ENCODE measurements at places on chromosomes 5 and 9.

DNA sequence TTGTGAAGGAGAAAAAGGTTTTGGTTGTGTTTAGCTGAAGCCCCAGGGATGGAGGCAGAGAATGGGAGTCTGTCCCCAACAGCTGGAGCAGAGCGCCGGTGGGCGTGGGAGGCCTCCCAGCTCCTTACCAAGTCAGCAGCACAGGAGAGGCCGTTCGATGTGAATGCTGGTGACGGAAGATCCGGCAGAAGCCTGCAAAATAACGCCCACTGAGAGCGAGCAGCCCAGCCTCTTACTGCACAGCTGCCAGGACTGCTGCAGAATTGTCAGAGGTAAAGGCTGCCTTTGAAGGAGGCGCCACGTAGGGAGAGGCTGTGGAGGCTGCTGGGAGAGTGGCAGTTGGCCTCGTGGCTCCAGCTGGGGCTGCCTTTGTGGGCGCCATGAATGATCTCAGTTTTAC is 26.2 kb downstream of the ANGPTL2 start:
- no peak for DNase-seq

- no peak for DNase-seq
Observed at GRCh38 chr9:3241290-3241689, 284.5 kb downstream of the RFX3 start.

DNA sequence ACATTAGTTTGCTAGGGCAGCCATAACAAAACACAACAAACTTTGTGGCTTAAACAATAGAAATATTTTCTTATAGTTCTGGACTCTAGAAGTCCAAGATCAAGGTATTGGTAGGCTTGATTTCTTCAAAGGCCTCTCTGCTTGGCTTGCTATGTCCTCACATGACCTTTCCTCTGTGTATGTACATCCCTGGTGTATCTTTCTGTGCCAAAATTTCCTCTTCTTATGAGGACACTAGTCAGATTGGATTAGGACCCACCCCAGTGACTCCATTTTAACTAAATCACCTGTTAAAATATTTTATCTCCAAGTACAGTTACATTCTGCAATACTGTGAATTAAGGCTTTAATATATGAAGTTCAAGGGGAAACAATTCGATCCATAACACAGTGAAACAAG is 168.9 kb upstream of the CCNH start:
- no peak for DNase-seq

DNA sequence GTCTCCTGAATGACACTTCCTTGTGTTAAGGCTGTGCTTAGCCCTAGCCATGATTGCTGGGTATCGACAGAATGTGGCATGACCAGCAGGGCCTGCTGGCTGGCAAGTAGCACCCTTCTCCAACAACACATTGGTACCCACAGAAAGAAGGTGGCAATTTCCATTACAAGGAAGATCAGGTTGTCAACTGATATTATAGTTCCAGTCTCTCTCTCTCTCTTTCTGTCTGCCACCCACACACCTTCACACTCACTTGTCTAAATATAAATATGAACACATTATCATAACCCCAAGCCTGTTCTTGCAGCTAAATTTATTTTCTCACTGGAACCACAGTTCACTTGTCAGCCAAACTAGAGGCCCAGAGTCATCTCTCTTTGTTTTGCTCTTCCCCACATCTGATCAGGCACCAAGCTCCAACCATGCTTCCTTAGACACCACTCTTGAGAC is 408.1 kb upstream of the PIK3R1 start:
- no peak for DNase-seq

GRCh38 chr9:107222020-107222522 is 61.0 kb upstream of the RAD23B start:
- peak; percentile 31 for DNase-seq

DNA sequence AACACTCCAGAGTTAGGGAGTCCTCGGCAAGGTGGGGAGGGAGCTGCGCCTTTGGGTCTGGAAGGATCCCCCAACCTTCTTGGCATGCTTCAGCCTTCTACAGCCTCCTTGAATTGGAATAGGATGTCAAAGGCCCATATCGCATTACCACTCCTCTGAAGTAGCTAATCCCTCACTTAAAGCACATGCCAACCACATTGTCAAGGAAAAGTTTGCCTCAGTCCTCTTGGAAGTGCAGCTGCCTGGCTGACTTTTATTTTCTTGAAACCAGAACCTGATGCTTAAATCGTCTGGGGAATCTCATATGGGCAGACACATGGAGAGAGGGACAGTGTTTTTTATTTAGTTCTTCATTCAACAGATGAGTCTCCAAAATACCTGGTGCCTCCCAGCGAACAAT is 14.5 kb downstream of the CXCL14 start:
- no peak for DNase-seq

- DNase-seq = no peak
Observed at GRCh38 chr5:88287846-88288527, 19.3 kb upstream of the TMEM161B start.

GRCh38 chr5:132064140-132064539 is 3.7 kb downstream of the IL3 start:
- DNase-seq = no peak

DNA sequence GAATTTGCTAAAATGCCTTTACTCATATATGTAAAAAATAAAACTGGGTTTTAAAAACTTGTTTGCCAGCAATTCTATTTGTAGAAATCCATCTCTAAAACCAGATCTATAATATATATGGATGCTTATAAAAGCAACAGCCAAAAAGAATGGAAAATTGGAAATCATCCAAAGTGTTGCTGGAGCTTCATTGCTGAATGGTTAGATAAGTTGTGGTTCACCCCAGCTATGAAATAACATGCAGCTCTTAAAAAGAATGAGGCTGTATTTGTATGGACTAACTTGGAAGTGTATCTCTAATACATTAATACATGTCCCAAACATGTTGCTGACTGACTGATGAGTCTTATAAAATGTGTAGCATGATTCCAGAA is 76.2 kb downstream of the STK10 start:
- peak; percentile 64 for DNase-seq

DNA sequence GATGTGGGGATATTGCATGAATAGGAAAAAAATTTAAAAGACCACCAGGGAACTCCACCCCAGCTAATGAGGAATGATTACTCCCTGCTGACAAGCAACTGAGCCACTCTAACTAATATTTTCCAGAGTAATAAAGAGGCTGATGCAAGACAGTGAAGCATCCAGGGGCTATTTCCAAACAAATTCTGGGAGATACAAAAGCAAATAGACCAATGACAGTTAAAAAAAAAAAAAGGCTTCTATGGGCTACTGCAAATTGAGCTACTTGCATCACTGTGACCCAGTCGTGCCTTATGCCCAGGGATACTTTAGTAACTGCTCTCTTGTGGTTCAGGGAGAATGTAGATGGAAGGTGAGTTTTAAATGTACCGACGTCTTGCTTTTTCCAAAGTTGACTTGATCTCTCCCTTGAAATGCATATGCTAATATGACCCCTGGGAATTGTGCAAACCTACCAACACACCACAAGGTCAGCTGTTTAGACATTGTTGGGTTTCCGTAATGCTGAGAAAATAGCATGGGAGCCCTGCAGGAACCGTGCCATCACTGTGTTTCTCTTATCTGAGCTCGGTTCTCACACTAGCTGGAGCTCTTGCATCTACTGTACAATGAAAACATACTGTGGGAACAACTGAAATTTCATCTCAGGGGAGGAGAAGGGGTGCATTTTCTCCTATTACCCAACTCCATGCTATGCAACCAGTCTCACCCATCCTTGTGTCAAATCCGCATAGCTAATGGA is 250.6 kb upstream of the MAP3K1 start:
- DNase-seq = no peak

- DNase-seq = no peak
Observed at GRCh38 chr5:115333164-115333563, 36.7 kb upstream of the CCDC112 start.

- DNase-seq = no peak
Observed at GRCh38 chr5:5295351-5295750, 127.1 kb upstream of the ICE1 start.

- DNase-seq = no peak
Observed at GRCh38 chr9:77488439-77489126, 159.5 kb downstream of the GNA14 start.

- no peak for DNase-seq
Observed at GRCh38 chr5:82912462-82912861, 164.7 kb downstream of the TMEM167A start.

DNA sequence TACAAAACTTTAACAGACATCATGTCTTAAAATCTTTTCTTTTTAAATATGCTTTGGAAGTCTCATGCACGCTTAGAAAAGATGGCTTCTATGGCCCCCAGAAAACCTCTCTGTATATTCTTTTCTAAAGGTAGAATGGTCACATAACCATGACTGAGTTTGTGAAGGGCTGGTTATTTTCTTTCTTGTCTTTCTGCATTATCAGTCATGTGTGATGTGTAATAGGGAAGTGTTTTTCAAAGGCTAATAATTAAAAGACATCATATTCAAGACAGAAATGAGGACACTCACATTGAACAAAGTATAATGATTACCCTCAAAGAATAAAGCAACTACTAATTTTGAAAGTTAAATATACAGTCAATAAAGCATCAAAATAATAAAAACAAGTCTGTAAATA is 253.4 kb downstream of the TRPM3 start:
- DNase-seq = no peak

- DNase-seq = no peak
Observed at GRCh38 chr5:123518111-123518510, 6.1 kb downstream of the CSNK1G3 start.

GRCh38 chr5:181149355-181149754 is 2.0 kb downstream of the OR2V2 start:
- no peak for DNase-seq

- no peak for DNase-seq
Observed at GRCh38 chr9:91843623-91844148, 106.3 kb downstream of the ROR2 start.

DNA sequence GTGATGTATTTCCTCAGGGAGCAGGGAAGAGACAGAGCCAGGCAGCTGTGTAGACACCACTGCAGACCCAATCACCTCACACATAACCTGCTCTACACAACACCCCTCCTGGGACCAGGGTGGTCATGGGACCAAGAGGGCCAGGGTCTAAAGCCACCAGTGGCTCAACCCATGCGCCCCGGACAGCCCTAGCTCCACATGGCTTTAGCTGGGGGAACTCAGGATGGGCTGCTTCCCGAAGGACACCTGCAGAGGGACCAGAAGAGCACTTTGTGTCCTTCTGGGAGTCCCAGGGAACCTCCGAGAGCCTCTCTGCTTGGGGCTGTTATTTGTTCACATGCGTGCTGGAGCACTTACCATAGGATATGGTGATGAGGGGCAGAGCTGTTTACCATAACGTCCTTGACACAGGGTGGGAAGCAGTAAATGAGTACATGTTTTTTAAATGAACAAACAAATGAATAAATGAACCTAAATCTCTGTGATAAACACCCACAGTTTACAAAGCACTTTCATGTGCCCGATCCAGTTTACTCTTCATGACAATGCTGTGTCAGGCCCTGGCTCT is 12.3 kb downstream of the SEPTIN8 start:
- DNase-seq = no peak

DNA sequence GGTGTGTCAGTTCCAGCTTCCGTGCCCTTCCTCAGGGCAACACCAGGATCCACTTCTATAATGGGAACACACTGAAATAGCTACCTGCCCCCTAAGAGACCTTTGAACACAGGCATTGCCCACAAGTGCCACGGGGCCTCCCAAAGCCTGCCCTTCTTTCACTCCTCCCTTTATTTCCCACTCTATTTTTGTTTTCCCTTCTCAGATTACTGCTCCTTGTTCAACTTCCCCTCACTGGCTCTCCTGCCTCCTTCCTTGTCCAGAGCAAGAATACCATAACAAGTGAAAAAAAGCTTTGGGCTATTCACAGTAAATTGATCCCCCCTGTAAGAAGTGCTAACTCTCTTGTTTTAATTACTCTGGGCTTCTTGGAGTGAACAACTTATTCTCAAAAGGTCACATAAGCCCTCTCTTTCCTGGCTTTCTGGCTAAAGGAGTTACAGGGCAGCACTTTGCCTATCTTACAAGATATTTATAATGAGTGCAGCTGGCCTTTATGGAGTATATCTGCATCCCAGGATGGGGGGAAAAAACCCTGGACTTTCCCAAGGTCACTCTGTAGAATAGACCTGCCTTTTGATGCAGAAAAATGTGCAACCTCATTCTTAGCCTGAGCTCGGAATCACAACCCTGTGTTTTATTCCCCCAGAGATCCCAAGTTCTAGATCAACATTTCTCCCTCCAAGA is 11.3 kb downstream of the CTXN3 start:
- DNase-seq = no peak

All from hepatic stellate cell (primary cell).